Smooth muscle cell of the coronary artery (primary cell): ENCODE measurements at places on chromosomes 1 and 21. TPM values are rescaled to one million over a fixed set of nuclear protein-coding genes. Genes with fewer than 3 reads are reported as not detected.

Gene REN
- not detected in 2 replicates for total RNA-seq

Gene C1orf94
- not detected in 2 replicates for total RNA-seq

Gene SLFNL1
- 0.15 and 0.35 TPM in 2 replicates for total RNA-seq

Gene CELSR2
- 0.59 and 1.1 TPM in 2 replicates for total RNA-seq

Gene PADI2
- total RNA-seq, result 0.12 and 0.60 TPM in 2 replicates

Gene KRTAP12-2
- total RNA-seq, result not detected in 2 replicates

Gene C1QTNF12
- 0.35 and 0.53 TPM in 2 replicates for total RNA-seq

Gene BGLAP
- total RNA-seq, result 0.23 TPM in 1 of 2 replicates, not detected in the other

Gene PRAMEF15
- not detected in 2 replicates for total RNA-seq

Gene RCC1
- 35.1 and 52.5 TPM in 2 replicates for total RNA-seq

Gene OR2L8
- not detected in 2 replicates for total RNA-seq

Gene TNFRSF14
- 8.2 and 41.7 TPM in 2 replicates for total RNA-seq

Gene C8A
- not detected in 2 replicates for total RNA-seq
